ENCODE measurements at places on chromosomes 5 and 9. TPM values are rescaled to one million over a fixed set of nuclear protein-coding genes. Genes with fewer than 3 reads are reported as not detected.

FOXD4L3 gene
- not detected for total RNA-seq

GHR gene
- total RNA-seq, result 0.06 TPM

DND1 gene
- total RNA-seq, result 0.72 TPM

PDE6A gene
- 0.30 TPM for total RNA-seq

SLCO4C1 gene
- total RNA-seq, result 0.02 TPM

RELL2 gene
- total RNA-seq, result 3.4 TPM

BNC2 gene
- total RNA-seq, result 8.1 TPM

Measured in A549 treated with dexamethasone at 1 μM for 4 hours (cell line).